ENCODE measurements at places on chromosomes 12 and 14.

- DNase-seq: no peak
Observed at GRCh38 chr12:12660201-12660600, 35.8 kb downstream of the GPR19 start.

DNA sequence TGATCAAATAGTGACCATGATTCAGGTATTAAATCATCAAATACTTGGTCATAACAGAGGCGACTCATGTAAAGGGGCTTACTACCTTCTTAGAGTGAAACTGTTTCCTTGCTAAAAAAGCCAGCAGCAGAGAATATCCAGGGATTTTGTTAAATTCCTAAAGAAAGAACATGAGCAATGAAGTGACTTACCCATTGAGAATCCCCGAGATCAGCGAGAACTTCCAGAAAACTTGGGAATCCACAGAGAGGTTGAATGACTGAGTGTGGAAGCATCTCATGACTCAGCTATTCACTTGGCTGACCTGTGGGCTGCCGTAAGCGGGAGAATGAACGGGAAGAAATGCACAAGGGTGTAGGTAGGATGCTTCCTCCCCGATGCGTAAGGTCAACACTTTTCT lies 85.3 kb upstream of the KCNA1 start:
- no peak for DNase-seq

DNA sequence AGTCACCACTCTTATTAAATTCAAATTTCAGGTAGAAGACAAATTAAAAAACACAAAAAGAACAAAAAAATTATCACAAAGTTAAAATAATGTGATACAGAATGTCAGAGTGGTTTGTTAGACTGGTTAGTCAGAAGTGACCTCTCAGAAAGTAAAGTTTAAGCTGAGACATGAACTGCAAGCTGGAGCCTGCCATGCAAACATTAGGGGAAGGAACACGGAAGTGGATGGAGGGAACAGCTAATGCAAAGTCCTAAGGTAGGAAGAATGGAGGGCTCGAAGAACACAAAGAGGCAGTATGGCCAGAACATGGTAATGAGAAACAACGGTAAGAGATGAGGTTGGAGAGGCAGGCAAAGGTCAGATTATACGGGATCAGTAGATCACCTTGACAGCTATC lies 41.7 kb downstream of the WDHD1 start:
- no peak for DNase-seq

GRCh38 chr12:20505056-20505455 lies 136.7 kb downstream of the PDE3A start:
- DNase-seq: no peak

DNA sequence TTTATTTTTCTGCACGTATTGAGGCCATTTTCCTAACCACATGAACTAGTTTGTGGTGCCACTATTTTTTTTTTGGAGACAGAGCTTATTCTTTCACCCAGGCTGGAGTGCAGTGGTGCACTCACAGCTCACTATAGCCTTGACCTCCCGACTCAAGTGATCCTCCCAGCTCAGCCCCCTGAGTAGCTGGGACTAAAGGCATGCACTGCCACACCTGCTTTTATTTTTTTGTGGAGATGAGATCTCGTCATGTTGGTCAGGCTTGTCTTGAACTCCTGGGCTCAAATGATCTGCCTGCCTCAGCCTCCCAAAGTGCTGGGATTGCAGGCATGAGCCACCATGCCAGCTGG lies 60.1 kb downstream of the DIP2B start:
- DNase-seq: no peak

DNA sequence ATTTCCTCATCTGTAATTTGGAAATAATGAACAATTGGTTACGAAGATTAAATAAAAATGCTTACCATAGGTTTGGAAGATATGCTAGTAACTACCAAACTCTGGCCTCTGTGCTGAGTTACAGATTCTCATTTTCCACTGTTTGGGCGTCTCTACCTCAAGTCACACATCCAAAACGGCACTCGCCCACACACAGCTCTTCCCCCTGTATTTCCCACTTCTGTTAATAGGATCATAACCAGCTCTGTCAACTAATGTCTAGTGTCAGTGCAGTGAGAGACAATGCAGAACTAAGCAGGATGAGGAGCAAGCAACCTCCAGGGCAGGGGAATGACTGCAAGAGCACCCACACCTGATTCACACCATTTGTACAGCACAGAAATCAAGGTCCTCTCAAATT lies 10.9 kb upstream of the SYCP3 start:
- no peak for DNase-seq

DNA sequence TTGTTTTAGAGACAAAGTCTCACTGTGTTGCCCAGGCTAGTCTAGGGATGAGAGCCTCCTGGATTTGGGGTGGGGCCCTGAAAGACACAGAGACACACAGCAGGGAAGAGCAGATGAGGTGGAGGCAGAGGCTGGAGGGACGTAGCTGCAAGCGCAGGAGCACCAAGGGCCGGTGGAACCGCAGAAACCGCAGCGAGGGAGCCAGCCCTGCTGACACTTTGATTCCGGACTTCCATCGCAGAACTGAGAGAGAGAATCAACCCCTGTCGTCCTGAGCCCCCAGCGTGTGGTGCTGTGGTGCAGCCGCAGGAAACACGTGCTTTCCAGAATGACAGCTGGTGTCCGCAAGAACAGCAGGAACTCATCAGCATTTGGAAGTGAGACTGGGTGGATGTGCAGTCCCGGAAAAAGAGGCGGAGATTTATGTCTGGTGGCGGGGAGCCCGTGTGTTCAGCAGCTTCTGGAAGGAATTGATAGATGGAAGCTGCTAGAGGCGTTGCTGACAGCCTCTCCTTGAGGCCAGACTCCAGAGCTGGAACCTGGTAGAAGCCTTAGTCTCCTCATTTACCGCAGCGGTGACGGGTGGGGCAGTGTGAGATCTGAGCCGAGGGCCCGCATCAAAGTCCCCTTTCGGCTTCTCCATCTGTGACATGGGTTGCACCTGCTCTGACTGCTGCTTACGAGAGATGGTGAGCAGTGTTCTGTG lies 21.9 kb upstream of the KLC1 start:
- peak; percentile 19 for DNase-seq

DNA sequence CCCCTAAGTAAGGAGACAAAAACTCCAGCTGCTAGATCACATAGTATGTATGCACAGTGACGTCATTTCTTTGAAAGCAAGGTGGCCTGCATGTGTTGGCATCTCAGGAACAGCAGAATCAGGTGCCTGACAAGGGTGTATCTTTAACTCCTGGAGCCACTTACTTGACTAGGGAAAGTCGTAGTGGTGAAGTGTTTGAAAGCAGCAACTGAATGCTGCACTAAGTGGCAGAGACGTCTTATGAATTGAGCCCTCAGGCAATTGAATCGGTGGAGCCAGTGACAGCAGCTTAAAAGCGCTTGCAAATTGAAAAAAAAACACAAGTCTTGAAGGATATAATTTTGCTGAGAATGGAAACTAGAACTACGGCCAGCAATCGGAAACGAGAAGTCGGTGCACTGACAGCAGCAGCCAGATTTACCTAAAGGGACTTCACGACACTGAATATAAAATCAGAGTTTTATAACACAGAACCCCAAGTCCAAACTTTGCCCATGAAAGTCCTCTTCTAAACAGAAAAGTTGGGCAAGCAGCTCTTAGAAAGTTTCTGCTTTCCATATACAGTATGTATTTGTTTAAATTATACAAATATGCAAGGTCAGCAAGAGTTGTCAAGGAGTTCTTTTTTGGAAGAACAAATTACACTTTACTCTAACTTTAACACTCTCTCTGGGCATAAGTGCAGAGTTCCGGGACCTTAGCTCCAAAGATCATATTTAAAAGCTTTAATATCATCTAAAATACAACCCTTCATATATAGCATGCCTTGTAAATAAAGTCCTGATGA lies 1.1 kb downstream of the IGF1 start:
- DNase-seq: no peak

- DNase-seq: no peak
Observed at GRCh38 chr14:50233951-50234250, 2.5 kb upstream of the SOS2 start.

DNA sequence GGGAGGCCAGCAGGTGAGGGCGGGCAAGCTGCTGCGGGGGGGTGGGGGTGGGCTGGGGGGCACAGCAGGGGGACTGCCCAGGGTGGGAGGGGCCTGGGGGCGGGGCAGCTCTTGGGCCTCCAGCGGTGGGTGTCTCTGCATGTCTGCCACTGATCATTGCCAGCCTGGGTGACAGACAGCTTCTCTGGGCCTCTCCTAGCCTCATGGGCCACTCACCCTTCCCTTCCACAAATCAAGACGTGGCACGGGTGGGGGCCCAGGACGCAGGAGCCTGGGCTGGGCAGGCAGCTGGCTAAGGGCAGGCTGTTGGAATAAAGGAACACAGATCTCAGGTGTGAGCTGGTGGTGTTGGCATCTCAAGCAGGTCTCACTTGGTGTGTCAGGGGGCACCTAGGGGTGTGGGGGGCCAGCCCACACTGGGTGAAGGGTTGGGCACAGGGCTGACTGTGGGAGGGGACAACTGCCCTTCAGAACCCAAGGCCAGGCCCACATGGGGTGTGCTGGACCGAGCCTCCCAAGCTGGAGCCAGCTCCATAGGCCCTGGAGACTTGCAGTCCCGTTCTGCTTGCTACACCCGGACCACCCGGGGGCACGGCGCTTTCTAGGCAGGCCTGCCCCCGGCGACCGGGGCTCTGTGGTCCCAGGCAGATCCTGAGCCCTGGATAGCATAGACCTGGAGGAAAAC lies 3.0 kb downstream of the TEDC1 start:
- no peak for DNase-seq

GRCh38 chr12:121364683-121365121 lies 12.5 kb upstream of the ANAPC5 start:
- no peak for DNase-seq

DNA sequence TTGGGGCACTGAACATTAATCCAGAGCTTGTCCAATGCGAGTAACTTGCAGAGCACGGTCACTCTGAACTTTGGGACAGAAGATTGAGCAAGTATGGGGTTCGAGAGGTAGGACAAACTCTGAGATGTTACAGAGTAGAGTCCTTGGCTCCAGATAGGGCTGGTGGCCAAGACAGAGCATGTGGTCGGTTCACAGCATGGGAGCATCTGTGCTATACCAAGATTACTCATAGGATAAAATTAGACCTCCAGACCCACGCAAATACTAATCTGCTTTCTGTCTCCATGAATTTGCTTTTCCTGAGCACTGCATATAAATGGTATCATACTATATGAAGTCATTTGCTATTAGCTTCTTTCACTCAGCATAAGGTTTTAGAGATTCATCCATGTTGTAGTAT lies 93.4 kb upstream of the TBX5 start:
- DNase-seq: no peak

GRCh38 chr12:8014836-8015235 lies 17.7 kb upstream of the FOXJ2 start:
- no peak for DNase-seq

DNA sequence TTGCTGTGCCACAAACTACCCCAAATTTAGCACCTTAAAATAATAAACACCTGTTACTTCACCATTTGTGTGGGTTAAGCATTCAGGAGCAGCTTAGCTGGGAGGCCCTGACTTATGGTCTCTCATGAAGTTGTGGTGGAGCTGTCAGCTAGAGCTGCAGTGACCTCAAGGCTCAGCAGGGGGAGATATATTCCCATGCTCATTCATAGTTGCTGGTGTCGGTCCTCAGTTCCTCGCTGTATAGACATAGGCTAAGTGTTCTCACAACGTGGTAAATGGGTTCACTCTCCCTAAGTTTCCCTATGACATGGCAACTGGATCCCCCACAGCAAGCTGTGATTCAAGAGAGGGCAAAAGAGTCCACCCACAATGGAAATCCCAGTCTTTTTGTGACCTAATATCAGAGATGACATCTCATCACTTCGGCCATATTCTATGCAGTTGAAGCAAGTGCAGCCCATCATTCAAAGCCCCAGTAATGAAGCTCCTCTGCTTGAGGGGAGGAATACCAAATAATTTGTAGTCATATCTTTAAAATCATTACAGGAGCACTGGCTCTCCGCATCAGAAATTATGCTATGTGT lies 41.1 kb downstream of the PRB3 start:
- no peak for DNase-seq

GRCh38 chr14:81400852-81401251 lies 728 bp upstream of the STON2 start:
- DNase-seq: no peak

DNA sequence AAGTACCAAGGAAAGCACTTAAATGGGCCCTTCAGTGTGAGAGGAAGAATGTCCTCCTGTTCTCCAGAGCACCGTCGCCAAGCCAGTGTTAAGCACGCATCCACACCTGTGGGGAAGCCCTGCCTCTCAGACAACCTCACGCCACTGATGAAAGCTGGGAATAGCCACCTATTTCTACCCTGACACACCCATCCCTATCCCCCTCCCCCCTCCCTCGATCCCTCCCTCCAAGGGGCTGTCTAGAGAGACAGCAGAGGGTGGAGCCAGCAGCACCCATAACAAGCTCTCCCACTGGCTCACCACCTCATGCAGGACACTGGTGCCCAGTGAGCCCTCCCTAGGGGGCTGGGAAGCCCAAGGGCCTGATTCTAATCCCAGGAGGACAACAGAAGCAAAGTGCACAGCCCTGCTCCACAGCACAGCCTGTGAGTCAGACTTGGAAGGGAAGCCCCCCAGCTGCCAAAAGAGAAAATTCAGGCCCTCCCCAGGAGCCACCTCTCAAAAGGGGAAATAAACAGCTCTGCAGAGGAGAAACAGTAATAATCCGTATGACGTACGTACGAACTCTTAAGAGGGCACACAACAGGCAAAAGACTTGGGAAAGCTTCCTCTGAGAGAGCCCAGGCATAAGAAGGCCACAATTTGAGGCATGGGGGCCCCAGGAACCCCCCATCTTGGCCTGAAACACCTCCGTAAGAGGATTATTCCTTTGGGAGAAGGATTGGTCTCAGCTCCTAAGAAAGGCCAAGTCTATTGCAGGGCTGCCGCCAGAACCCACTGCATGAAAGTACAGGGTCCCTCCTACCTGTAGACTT lies 7.8 kb downstream of the PITPNM2 start:
- no peak for DNase-seq

DNA sequence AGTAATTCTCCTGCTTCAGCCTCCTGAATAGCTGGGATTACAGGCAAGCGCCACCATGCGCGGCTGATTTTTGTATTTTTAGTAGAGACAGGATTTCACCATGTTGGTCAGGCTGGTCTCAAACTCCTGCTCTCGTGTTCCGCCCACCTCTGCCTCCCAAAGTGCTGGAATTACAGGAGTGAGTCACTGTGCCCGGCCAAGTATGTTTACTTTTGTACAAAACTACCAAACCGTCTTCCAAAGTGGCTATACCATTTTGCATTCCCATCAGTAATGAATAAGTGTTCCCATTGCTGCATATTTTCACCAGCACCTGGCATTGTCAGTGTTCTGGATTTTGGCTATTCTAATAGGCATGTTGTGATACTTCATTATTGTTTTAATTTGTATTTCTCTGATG lies 8.4 kb upstream of the KRT6A start:
- DNase-seq: no peak

- DNase-seq: no peak
Observed at GRCh38 chr12:88172844-88173407, 30.8 kb downstream of the TMTC3 start.

DNA sequence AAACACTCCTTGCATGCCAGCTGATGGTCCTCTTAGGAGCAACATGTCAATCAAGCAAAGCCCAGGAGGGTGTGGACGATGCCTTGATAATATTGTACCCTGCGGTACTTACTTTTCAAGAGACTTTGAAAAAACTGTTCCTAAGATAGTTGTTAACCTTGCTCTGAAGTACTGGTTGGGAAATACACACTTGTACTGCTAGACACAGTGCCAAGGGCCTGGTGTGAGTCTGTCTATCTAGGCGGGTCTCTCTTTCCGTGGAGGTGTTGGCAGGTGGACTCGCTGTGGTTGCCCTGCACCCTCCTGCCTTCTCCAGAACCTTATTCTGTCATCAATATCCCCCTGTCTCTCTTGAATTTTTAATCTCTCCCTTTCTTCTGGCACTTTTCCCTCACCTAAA lies 189.4 kb downstream of the NRXN3 start:
- no peak for DNase-seq

- no peak for DNase-seq
Observed at GRCh38 chr14:44756554-44756953, 205.2 kb downstream of the KLHL28 start.
